ENCODE measurements at places on chromosomes 7 and 10.

DNA sequence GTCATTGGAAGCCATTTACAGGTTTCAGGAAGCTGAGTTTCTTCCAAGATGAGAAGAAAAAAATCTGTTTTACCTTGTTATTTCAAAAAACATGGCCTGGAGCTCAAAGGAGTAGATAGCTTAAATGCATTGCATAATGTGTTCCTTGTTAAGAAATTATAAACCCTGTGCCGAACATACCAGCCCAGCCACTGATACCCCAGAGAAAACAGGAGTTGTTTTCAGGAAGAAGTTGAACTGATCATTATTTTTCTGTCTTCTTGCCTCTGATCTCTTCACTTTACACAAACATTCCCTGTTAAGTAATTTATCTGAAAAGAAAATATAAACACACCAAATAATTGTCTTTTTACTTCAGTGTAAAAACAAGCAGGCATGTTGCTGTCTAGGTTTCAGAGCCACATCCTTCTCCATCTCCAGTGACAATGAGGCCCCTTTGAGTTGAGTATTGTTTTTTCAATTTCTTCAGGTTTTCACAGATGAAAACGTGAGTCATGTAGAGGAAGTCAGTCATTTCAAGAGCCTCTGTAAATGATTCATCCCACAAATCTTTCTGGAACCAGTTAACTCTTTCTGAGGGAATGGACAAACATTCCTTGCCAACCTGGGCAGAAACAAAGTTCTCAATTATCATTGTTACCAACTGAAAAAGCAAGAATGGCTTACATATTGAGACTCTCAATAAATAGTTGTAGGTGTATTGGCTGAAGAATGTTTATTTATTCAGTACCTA is 244.2 kb downstream of the IPMK start:
- DNase-seq = no peak

DNA sequence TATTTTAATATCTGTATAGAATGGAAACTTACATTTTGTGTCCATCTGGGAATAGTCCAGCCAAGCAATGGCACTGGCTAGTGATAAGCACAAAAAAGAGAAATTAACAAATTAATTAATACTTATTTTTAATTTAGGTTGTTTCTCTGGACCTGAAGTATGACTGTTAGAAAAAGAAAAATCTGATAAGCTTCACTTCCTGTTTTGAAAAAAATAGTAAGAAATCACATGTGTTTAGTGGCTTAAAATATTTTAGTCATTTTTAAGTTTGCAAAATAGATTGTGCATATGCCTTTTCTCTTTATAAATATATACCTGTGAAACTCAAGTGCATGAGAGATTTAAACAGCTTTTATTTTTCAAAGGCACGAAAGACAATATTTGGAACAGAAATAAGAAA is 50.1 kb upstream of the CREB5 start:
- DNase-seq = no peak

DNA sequence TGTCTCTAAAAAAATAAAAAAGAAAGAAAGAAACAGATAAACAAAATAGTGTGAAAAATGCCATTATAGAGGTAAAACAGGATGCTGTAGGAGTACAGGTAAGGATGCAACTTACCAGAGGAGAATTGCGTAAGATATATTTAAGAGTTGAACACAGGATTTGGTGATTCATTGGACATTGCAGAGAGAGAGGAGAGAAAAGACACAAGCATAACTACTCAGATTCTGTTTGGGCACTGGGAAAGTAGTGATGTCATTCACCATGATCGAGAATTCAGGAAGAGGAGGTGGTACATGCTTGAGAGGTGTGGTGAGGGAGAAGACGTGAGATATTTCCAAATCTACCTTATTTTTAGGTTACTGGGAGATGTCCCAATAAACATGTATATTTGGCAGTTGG is 97.6 kb downstream of the AASS start:
- DNase-seq = no peak

GRCh38 chr7:68547181-68547580 is 1051.1 kb upstream of the AUTS2 start:
- no peak for DNase-seq

- no peak for DNase-seq
Observed at GRCh38 chr10:103720328-103720963, 134.9 kb downstream of the SH3PXD2A start.

GRCh38 chr10:52566471-52567246 is 205.9 kb downstream of the MBL2 start:
- no peak for DNase-seq

GRCh38 chr10:127934383-127934782 is 27.5 kb downstream of the PTPRE start:
- no peak for DNase-seq

DNA sequence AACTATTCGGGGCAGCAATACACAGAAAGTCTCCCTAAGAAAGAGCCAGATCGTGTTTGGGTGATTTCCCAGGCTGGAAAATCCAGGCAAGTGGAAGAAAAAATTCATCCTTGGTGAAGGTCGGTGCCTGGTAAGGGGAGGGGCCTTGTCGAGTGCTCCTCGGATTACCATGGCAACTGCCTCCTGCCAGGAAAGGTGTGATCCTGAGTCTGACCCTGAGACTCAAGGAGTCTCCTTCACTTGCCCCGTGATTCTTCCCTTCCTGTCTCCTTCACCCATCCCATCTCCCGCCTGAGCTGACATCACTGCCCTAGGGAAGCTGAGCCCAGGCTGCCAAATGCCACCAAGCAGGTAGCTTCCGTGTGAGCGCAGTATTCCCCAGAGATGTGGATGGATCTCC is 112.2 kb downstream of the MYL10 start:
- DNase-seq = no peak

GRCh38 chr7:35748371-35748770 is 52.5 kb upstream of the SEPTIN7 start:
- DNase-seq = no peak

DNA sequence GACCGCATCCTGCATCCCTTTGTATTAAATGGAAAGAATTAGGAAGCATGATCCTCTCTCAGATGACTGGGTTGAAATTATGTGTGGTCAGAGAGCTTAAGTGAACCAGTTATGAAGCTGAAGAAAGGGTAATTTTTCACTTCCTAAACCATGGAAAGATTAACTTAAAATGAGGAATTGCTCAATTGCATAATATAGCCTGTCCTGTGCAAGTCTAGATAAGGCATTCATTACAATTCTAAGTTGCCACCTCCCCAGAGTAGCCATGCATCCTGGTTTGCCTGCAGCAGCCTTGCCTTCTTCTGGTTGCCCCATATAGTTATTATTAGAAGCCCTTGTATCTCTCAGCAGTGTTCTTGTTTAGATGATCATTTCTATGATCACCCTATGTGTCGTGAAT is 45.3 kb downstream of the STARD3NL start:
- no peak for DNase-seq

DNA sequence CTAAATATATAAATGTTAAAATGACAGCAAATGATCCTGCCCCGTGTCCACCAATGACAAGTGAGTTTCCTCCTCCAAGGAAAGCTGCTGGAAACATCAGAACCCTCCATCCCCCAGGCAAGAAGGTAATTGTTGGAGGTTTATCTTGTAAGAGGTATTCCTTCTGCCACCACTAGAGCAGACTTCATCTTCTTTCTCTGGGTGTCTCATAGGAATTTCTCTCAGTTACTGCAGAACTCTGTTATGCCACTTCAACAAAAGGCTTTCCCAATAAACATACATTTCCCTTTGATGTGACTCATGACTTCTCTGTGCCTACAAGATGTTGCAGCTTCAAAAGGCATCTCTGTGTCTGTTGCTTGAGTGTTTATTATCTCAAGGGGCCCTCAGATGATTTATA is 279.1 kb downstream of the BMPER start:
- no peak for DNase-seq

DNA sequence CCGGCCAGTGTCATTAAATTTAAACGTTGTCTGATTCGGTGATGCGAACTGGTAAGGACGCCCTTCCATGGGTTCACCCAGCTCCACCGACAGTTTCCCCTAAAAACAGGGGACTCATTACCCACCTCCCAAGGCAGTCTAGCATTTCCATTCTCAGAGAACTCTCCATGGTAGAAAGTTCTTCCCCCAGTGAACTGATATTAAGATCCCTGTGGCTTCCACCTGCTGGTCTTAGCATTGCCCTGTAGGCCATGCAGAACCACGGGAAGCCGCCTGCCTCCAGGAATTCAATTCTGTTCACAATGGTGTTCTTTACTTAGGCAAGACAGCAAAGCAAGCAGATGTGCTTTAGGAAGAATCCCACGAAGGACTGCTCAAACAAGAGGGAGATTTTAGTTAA is 128.9 kb upstream of the NANOS1 start:
- no peak for DNase-seq

GRCh38 chr7:12637819-12638592 is 49.4 kb upstream of the ARL4A start:
- DNase-seq = no peak

DNA sequence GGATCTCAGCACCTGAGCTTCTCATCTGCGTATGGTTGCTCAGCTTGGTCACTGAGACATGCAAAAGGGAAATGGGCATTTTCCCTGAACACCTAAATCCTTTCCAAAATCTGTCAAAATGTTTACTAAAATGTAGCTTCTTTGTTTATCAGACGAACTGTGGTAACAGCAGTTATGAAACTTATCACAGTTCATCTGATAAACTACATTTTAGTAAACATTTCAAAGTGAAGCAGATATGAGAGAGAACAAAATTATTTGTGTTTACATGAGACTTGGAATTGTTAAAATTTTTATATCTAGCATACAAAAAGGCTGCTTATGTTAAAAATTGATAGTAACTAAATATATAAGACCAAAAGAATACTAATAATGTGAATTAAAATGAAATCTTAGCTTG is 573.4 kb upstream of the C7orf33 start:
- no peak for DNase-seq

- no peak for DNase-seq
Observed at GRCh38 chr10:61398366-61399129, 54.6 kb downstream of the TMEM26 start.

- no peak for DNase-seq
Observed at GRCh38 chr7:68699090-68699711, 899.1 kb upstream of the AUTS2 start.

GRCh38 chr10:78969719-78970118 is 99.0 kb upstream of the ZMIZ1 start:
- no peak for DNase-seq
